Effector memory CD8-positive, alpha-beta T cell (primary cell): ENCODE measurements at places on chromosomes 12 and 14.

GRCh38 chr14:24036169-24036962 is 15.4 kb upstream of the CARMIL3 start:
- DNase-seq, result peak; percentile 56

DNA sequence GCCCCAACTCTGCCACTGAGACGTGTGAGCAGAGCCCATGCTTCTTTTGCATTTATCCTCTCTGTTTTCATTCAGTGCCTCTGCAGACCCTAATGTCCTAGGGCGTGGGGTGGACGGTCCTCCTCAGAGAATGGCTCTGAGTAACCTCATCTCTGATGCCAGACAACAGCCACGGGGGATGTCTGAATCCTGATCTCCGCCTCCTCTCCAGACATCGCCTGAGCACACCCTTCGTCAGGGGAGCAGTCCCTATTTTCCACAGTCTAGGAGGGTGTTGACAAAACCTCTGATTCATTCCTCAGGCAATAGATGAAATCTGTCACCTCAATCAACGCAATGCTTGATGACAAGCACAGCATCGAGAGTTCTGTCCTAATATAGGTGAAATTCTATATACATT is 109.2 kb upstream of the DYRK2 start:
- no peak for DNase-seq

DNA sequence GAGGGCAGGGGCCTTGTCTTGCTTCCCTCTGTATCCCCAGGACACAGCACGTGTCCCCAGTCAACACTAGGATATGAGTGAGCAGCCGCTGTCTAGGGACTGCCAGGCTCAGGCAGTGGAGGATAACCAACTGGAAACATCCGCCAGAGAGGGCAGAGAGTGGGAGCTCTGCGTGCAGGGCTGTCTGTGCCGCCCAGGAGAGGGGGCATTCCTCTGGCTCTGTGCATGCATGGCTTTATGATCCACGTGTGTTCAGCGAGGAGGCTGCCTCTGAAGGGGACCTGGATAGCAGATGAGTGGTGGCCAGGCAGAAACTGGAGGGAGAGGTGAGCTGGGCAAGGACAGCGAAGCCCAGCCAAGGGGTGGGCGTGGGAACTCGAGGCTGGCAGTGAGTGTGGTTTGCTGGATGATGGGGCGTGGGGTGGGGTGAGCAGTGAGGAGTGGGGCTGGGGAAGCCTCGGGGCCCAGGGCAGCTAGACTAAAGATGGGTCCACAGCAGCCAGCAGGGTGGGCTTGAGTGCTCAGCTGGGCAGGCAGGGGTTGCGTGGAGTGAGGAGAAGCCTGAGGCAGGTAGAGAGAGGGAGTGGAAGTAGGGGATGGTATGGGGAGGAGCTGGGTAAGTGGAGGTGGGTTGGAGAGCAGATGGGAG is 72.9 kb downstream of the PRIMA1 start:
- DNase-seq, result no peak

GRCh38 chr12:127260531-127260930 is 1006.4 kb upstream of the TMEM132C start:
- DNase-seq, result no peak

GRCh38 chr12:47286676-47287075 is 206.9 kb upstream of the AMIGO2 start:
- no peak for DNase-seq

DNA sequence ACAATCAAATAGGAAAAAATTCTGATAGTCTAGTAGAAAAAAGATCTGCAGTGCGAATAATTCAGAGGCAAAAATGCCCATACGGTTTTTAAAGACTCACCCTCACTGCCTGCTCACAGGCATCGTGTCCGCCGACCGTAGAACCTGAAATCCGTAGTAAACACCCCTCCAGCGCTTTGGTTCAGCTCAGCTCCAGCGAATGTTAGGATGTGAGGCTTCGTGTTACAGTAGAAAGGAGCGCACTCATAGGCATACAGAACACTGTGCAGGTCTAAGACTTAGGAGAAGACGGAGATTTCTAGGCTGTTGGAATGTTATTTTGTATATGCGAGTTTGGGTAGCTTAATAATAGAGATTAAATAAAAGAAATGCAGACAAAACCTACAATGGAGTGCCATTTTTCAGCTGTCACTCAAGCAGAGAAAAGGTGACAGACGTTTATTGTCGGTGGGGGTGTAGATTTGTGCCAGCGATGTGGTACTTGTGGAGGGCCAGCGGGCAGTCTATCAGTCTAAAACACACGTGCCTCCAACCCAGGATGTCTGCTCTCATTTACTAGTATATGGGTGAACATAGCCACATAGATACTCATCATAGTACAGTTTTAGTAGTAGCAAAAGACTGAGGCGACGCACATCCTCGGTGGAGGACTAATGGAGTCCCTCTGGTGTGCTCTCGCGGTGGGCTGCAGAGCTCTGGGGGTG is 25.7 kb downstream of the SFSWAP start:
- DNase-seq, result no peak

DNA sequence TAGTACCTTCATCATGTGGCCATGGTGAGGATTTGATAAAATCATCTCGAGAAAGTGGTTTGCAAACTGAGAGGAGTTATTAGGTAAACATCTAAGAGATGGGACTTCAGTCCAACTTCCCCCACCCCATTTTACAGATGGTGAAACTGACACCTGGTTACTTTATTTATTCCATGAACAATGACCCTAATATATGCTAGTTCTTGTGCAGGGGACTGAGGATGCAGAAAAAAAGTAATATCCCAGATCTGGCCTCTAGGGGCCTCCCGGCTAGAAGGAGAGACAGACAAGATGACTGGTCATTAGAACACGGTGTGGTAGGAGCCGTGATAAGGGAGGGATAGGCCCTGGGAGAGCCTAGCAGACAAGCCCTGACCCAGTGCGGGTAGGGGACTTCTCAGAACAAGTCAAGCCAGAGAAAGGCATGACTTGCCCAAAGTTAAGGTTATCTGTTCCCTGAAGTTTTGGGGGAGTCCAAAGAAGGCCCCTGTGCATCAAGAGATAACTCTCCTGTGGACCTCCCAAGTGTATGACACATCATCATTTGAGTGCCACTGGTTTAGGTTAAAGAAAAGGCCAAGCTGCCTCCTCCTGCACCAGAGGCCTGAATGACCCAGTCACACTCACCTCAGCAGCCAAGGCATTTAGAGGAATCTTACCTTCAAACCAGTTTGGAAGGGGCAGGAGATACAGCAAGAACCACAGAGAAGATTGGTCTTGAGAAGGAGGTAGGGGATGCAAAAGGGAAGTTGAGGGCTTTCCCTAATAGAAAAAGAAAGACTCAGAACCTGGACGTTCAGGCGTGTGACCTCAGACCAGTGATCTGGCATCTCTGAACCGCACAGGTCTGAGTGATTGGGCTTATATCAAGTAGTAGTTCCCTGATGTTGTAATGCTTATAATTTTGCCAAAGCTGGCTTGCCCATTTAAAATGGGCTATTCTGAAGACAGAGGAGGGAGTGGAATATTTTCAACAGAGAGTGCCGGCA is 1.6 kb downstream of the CMKLR1 start:
- DNase-seq, result no peak

GRCh38 chr14:53044486-53044885 is 93.6 kb upstream of the FERMT2 start:
- no peak for DNase-seq
